ENCODE measurements at places on chromosomes 11 and 22. TPM values are rescaled to one million over a fixed set of nuclear protein-coding genes. Genes with fewer than 3 reads are reported as not detected.

UBQLN3 gene
- total RNA-seq = not detected

DRG1 gene
- 88.7 TPM for total RNA-seq

SPTBN2 gene
- 8.6 TPM for total RNA-seq

MRGPRX4 gene
- not detected for total RNA-seq

CDC45 gene
- 23.6 TPM for total RNA-seq

DDI1 gene
- total RNA-seq = not detected

OR2AG1 gene
- not detected for total RNA-seq

EFCAB6 gene
- 0.42 TPM for total RNA-seq

ISX gene
- not detected for total RNA-seq

LSP1 gene
- total RNA-seq = 1.7 TPM
